Stimulated activated naive B cell treated with anti-CD40 and anti-IgM and Interleukin-4, amounts not matched to agents 10 μg/mL and 1 μg/mL and 100 μg/mL, for 72 hours (primary cell): ENCODE measurements at places on chromosomes 6 and 20.

GRCh38 chr20:34363465-34364222 is 571 bp downstream of the ITCH start:
- peak; percentile 4 for DNase-seq

GRCh38 chr20:41573955-41574354 is 44.2 kb downstream of the CHD6 start:
- no peak for DNase-seq

DNA sequence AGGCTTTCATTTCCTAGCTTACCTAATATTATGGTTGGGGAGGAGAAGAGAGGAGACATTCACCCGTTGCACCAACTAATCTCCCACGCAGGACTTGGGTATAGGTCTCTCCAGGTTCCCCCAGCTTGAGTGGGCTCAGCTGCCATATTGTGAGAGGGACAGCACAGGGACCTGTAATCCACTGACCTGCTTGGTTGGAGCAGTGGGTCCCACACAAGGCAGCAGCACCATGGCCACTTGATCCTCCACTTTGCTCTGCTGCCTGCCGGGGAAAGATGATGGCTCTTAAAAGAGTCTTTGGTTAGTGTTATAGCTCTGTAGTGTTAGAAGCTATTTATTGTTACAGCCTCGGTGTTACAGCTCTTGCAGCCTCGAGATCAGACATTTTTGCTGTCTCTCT is 22.5 kb upstream of the ECHDC1 start:
- no peak for DNase-seq

DNA sequence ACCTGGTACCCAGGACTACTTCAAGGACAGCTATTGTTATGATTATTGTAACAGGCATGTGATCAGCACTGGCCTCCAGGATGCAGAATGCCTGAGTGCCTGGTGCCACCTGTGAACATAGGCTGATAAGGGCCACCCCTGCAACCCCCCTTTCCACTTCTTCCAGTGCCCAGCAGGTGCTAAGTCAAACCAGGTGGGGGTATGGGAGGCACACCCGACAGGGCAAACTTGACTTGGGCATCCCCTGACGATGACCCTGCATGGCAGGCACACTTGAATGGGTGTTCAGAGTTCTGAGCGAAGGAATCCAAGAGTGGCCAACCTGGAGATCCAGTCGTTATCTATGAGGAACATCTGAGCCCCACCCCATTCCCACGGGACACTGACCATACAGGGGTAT is 3.4 kb downstream of the ADA start:
- no peak for DNase-seq

- no peak for DNase-seq
These were observed 6.0 kb downstream of the SRC start for GRCh38 chr20:37351689-37352607.

DNA sequence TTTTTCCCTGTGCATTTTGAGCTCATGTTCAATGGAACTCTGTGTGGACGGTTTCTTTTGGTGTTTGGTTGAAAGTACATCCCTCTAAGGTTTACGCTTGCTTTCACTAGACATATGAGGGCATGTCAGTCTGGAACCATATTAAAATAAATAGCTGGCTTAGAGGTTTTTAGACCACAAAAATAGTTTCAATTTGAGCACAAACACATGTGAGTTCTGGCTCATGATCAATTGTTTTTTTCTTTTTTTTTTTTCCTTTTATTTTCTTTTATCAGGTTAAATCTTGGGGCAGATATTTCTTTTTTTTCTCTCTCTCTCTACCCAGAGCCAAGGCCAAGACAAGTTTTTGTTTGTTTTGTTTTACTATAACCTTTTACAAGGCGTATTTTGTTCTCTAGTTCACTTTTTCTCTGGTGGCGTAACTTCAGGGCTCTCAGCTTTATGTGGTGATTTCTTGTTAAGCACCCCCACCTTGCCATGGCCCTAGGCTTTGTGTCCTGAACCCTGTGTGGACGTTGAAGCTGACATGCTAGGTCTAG is 92.9 kb downstream of the SHLD1 start:
- no peak for DNase-seq

DNA sequence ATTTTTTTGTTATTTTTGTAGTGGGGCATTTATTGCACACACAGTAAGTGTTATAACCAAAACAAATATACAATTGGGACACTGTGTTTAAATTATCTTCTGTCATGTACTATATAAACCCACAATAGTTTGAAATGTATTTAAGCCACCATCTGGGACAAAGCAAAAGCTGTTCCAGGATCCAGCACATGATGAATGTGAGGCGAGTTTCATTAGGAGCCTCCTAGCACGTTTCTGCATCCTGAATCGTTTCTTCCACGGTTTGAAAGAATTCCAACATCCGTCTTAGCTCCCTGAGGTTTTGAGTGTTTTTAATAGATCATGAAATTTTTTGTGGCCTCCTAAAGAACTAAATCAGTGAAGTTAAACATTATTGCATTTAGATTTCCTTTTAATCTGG is 65.8 kb downstream of the EYA4 start:
- DNase-seq: no peak

DNA sequence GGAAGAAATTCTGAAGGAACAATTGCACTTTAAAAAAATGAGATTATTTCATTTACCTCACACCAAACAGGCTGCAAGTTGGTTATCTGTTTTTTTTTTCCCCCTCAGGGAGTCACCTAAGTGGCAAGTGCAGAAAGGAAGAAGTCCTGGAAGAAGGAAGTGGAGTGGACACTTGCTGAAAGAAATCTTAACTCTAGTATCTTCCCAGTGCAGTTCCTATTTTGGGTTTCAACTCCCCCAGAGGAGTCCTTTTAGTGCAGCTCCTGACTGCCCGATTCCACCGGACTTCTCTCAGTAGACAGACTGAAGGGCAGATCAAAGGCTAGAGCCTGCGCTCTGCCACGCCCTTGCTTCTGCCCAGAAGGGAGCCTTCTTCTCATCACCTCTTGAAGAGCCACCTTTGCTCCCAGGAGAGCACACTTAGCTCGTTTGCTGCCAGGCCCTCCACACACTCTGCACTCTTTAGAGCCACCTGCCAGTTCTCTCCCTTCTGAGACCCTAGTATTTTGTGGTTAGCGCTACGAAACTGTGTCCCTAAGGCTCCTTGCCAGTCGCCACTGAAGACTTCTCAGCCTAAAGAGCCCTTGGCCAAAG is 4.9 kb downstream of the MTCL3 start:
- no peak for DNase-seq

GRCh38 chr6:135195041-135195440 is 13.9 kb downstream of the MYB start:
- DNase-seq: no peak

GRCh38 chr6:69216127-69216526 is 580.7 kb downstream of the LMBRD1 start:
- no peak for DNase-seq

DNA sequence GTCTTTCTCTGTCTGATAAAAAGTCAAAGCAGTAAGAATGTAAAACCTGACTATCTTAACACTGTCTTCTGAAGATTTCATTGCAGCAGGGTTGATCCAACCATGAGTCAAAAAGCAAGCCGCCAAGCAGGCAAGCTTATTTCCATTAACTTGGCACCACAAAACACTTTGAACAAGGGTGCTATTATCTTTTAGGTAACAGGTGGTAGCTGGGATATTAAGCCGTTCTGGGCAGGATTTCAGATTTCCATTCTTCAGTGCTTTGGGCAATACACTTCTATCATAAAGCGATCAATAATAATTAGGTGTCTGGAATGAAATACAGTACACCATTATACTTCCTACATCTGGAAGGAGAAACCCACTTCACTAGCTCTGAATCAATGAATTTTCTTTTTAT is 181.9 kb downstream of the TBC1D7 start:
- DNase-seq: no peak

GRCh38 chr20:57198132-57199072 is 68.0 kb downstream of the BMP7 start:
- no peak for DNase-seq

- no peak for DNase-seq
These were observed 34.3 kb downstream of the CTNNBL1 start for GRCh38 chr20:37727957-37728634.
